OCI-LY7 (cell line): ENCODE measurements at places on chromosomes 1 and 21.

DNA sequence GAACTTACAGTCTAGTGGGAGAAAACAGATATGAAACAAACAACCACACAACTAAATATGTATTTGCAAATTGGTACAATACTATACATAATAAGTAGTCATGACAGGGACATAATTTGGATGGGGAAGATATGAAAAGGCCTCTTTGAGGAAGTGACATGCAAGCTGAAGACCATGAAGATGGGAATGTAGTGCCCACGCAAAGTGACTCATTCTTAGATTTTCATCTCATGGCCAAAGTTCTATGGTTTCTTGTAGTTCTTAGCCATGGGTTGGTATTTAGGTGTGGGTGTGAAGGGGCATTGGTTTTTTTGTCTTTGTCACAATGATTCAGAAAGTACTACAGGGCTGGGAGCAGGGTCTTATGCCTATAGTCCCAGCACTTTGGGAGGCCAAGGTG is 105.4 kb upstream of the FAM78B start:
- DNase-seq = no peak

GRCh38 chr1:59298026-59298583 is 1.2 kb downstream of the FGGY start:
- DNase-seq = no peak

GRCh38 chr1:57258557-57259325 is 165.1 kb downstream of the DAB1 start:
- DNase-seq = no peak

- DNase-seq = no peak
These were observed 22.4 kb upstream of the ADGRB2 start for GRCh38 chr1:31786366-31787060.

DNA sequence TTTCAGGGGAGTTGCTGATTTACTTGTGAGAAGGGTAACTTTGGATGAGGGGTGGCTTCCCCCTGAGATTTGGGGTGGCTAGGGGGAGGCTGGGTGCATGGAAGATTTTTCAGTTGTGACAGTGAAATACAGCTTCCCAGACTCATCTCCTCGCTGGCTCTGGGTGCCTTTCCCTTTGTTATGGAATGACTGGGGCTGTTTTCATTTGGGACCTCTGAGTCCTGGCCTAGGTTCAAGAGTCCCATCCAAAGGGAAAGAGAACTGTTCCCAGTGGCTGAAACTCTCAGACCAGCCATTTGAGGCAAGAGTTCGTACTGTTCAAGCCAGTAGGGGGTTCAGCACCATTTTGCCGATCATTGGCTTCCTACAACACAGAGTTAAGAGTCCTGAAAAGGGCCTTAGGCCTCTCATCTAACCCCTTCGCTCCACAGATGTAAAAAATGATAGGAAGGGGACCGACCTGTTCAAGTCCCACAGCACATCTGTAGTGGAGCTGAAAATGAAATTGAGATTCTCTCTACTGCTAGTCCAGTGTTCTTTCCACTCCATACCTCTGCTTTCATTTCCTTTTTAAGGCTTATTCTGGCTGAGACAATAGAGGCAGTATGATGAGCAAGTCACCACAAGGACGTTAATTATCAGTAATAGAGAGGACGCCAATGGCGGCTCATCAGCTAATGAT is 958 bp downstream of the DDR2 start:
- no peak for DNase-seq

- no peak for DNase-seq
These were observed 777.8 kb upstream of the PRMT6 start for GRCh38 chr1:106278716-106279115.

DNA sequence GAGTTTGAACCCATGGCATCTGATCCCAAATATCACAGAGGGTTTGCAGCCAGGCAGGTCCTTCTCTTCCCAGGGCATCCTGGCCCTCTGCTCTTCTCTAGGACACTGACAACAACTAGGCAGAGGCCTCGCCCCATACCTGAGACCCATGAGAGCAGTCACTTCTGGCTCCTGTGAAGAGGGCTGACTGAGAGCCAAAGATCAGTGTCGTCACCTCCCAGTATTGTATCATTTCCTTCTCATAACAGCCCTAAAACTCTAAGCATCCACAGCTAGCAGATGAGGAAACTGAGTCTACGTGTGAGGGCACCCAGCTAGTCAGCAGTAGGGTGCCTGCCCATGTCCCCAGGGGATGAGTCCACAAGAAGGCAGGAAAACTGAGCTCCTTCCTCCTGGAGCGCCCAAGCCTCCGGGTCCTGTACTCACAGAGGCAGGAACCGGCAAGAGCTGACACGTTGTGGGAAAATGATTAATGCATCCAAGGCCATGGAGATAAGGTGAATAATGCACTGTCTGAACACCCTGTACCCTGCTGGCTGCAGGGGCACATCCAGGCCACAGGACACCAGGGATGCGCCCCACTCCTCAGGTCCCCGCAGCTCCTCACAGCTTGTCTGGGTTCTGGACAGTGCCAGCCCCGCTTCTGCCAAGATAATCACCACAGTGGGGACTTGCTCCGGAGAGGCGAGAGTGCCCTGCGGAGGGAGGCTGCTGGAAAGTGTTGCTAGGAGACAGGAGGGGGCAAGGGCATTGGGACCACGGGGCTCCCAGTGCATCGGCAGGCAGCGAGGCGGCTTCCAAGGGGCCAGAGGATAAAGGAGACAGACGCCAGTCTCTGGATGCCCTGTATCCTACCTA is 340.0 kb downstream of the NPHP4 start:
- no peak for DNase-seq

GRCh38 chr1:172914501-172915144 is 136.1 kb downstream of the TNFSF18 start:
- DNase-seq = no peak

GRCh38 chr21:29293495-29293894 is 5.2 kb upstream of the BACH1 start:
- peak; percentile 94 for DNase-seq

GRCh38 chr1:17586172-17586964 is 46.9 kb downstream of the ARHGEF10L start:
- DNase-seq = no peak
